ENCODE measurements at places on chromosomes 13 and 19. TPM values are rescaled to one million over a fixed set of nuclear protein-coding genes. Genes with fewer than 3 reads are reported as not detected.
A peak's percentile ranks its signal among the peaks of the same experiment; 100 is the strongest.

DNA sequence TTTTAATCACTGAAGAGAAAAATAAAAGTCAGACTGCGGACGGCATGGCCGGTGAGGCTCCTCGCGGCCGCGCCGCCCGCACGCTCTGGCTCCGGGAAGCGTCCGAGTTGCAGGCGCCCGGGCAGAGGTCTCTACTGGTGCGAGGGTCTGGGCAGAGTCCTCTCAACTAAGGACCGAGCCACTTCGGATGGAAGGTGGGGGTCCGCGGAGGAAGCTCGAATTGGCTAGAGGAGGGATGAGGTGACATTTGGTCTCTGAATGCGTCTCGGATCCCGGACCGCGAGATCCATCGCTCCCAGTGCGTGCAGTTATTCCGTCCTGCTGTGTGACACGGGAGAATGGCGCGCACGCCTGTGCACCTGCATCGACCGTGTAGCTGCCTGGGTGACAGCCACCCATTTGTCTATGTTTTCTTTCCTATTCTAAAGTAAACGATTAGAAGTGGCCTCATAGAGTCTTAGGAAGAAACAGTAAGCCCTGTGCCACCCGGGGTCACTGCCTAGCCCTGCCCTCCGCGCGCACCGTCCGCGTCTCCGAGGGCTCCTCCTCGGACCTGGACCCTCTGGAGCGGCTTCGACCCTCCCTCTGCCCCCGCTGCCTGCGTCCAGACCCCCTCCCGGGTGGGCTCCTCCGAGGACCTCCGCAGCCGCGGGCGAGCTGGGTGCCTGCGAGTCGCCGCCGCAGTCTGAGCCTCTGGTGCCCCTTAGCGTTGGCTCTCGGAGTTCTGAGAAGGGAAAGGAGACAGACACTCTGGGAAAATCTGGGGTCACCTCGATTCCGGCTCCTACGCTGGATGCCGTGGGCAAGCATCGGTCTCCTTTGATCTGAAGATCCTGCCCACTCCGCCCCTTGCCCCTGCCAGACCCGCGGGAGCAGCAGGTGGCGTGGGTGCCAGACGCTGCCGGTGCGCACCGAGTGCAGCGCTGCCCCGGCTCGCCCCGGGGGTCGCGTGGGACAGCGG lies 347.4 kb downstream of the LIG4 start:
- no peak overlapping the region for H3K27ac ChIP-seq
- no peak overlapping the region for H3K4me3 ChIP-seq
- no peaks in the 10 kb centered on the region for H3K36me3 ChIP-seq
- no peak for DNase-seq

GRCh38 chr13:105465251-105465650 lies 1070.2 kb downstream of the EFNB2 start:
- H3K36me3 ChIP-seq = no peaks in the 10 kb centered on the region
- H3K27ac ChIP-seq = no peak overlapping the region
- no peaks in the 10 kb centered on the region for H3K27me3 ChIP-seq
- no peak overlapping the region for H3K4me3 ChIP-seq
- DNase-seq = no peak

- no peaks in the 10 kb centered on the region for H3K27me3 ChIP-seq
- no peak for DNase-seq
- no peak overlapping the region for H3K4me3 ChIP-seq
- peaks cover 20% of the 10 kb centered on the region for H3K4me1 ChIP-seq
These were observed 11.2 kb upstream of the ZNF358 start for GRCh38 chr19:7504684-7505083.

DNA sequence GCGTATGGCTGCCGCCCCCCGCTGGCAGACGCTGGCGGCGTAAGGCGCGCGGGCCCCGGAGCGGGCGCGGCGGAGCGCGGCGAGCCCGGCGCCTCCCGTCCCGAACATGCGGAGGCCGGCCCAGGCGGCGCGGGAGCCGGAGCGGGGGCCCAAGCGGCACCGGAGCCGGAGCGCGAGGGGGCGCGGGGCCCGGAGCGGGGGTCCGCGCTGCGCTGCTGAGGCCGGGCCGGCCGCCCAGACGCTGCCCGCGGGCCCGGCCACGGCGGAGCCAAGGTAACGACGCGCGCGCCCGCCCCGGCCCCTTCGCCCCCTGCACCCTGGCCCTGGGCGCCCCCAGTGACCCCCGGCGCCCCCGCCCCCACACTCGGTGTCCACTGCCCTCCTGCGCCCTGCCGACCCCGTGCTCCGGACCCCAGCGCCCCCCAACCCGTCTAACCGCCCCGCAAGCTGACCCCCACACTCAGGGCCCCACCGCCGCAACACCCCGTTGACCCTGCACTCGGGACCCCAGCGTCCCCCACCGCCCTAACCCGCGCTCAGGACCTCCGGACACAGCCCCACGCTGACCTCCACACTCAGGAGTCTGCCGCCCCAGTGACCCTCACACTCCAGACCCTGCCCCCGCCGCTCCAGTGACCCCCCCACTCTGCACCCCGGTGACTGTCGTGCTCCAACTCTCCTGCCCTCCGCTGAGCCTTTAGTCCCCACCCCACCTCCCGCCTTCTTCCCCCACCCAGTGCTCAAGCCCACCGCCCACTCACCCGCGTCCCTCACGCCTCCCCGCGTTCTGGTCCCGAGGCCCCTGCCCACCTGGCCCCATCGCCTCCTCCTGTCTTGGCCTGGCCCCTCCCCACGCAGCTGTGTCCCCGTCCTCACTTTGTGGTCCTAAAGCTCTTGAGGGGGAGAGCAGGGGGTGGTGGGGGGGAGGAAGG lies at the start of gene CSNK1G2:
CSNK1G2 (plus strand) TSS at position 27 of the 932 bp plus-strand sequence. CDS start 28,601 bp downstream, outside the sequence.
- peak; percentile 21 for DNase-seq
- peak within 1 kb of the TSS; percentile 68 for H3K4me3 ChIP-seq
- no peaks in the 10 kb centered on the region for H3K27me3 ChIP-seq
- H3K27ac ChIP-seq = peak within 1 kb of the TSS; percentile 76

DNA sequence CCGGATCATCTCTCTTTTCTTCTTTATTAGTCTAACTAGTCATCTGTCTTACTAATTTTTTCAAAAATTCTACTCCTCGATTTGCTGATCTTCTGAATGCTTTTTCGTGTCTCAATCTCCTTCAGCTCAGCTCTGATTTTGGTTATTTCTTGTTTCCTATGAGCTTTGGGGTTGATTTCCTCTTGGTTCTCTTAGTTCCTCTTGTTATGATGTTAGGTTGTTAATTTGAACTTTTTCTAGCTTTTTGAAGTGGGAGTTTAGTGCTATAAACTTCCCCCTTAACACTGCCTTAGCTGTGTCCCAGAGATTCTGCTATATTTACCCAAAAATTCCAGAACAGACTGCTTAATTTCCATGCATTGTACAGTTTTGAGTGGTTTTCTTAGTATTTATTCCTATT lies 3.4 kb downstream of the FCAR start:
- no peak overlapping the region for H3K4me3 ChIP-seq
- H3K27ac ChIP-seq = no peak overlapping the region
- no peaks in the 10 kb centered on the region for H3K27me3 ChIP-seq

GRCh38 chr13:44302940-44303575 lies 70.6 kb upstream of the SERP2 start:
- H3K4me1 ChIP-seq = peaks cover 51% of the 10 kb centered on the region
- H3K36me3 ChIP-seq = no peaks in the 10 kb centered on the region
- H3K4me3 ChIP-seq = no peak overlapping the region
- no peaks in the 10 kb centered on the region for H3K27me3 ChIP-seq

DNA sequence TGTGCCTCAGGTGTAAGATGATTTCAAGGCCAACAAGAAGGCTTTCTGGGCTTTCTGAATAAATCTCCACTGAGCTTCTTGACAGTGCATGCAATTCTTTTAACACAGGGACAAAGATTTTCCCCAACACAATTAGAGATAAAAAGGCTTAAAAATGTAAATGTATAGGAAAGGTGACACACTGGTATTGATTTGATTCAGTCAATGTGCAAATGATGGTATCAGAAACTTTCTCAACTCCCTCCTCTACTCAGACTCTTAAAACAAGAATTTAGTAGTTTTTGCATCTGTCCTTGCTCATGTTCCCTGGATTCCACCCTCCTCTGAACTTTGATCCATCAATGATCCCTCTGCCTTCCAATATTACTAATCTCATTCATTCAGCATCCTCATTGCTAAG lies 111.6 kb upstream of the FNDC3A start:
- H3K4me3 ChIP-seq = no peak overlapping the region
- no peaks in the 10 kb centered on the region for H3K27me3 ChIP-seq
- H3K36me3 ChIP-seq = no peaks in the 10 kb centered on the region
- no peaks in the 10 kb centered on the region for H3K4me1 ChIP-seq
- no peak for DNase-seq

DNA sequence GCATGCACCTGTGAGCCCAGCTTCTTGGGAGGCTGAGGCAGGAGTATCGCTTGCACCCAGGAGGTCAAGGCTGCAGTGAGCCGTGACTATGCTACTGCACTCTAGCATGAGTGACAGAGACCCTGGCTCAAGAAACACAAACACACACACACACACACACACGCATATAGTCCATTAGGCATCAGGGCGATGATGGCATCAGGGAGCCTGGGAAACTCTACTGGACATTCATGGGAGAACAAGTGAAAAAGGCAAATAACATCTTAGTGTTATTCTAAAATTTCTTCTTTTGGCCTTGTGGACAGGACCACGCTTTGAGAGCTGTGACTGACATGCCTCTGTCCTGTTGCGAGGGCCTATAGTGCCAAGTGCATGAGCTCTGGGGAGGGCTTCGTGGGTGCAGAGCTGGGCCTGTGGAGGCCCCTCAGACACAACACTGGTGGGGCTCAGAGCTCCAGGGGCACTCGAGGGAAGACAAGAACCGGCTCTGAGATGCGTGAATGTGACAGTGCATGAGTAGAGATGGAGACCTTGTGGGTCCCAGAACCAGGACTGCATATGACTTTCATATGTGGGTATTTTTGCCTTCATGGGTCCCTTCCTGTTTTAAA lies 8.0 kb upstream of the USF2 start:
- H3K4me3 ChIP-seq = no peak overlapping the region
- H3K27me3 ChIP-seq = no peaks in the 10 kb centered on the region
- no peak overlapping the region for H3K27ac ChIP-seq
- H3K4me1 ChIP-seq = peaks cover 27% of the 10 kb centered on the region
- DNase-seq = no peak
- H3K36me3 ChIP-seq = no peaks in the 10 kb centered on the region

DNA sequence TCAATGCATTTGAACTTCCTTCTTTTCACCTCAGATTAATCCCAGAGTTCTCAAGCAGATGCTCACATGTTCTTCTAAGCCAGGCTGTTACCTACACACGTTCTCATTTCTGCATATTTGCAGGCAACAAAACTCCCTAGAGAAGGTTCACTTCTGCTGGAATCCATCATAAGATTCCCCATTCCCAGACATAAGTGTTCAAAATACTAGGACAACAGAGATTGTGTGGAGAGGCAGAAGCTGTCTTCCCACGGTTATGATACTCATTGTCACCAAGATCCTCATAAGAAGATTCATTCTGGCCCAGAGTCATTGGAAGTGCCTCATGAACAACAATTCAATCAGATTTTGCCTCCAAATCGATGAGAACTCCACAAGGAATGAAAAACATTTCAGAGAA lies 931.6 kb upstream of the MIR17HG start:
- no peaks in the 10 kb centered on the region for H3K27me3 ChIP-seq
- H3K27ac ChIP-seq = peak overlapping the region; percentile 56
- DNase-seq = no peak
- H3K4me1 ChIP-seq = peaks cover 19% of the 10 kb centered on the region

DNA sequence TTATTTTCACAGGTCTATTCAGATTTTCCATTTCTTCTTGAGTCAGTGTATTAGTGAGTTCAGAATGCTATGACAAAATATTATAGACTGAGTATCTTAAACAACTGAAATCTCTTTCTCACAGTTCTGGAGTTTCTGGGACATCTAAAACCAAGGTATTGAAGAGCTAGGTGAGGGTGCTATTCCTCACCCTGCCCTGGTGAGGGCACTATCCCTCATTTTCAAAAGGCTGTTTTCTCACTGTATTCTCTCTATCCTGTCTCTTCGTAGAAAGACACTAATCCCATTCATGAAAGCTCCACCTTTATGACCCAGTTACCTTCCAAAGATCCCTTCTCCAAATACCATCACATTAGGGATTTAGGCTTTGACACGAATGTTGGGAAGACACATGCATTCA lies 1617.1 kb downstream of the PCDH9 start:
- no peaks in the 10 kb centered on the region for H3K36me3 ChIP-seq
- no peaks in the 10 kb centered on the region for H3K27me3 ChIP-seq
- no peak overlapping the region for H3K27ac ChIP-seq

DNA sequence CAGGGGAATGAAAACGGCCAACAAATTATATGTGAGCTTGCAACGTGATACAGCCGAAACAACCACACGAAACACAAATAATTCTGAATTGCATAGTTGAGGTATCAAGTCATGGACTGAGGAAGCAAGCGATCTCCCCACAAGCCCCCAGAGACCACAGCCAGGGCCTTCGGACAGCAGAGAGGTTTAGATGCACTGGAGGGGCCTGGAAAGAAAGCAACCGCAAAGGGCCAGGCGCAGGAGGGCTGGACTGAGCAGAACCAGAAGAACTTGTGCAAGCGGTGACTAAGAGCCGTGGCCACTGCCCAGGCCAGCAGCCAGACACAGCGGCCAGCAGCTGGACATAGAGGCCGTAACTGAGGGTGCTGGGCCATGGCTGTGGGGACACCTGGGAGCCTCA lies 131.4 kb downstream of the TNFRSF19 start:
- no peak overlapping the region for H3K4me3 ChIP-seq
- no peak overlapping the region for H3K27ac ChIP-seq
- no peaks in the 10 kb centered on the region for H3K36me3 ChIP-seq
- H3K27me3 ChIP-seq = no peaks in the 10 kb centered on the region

DNA sequence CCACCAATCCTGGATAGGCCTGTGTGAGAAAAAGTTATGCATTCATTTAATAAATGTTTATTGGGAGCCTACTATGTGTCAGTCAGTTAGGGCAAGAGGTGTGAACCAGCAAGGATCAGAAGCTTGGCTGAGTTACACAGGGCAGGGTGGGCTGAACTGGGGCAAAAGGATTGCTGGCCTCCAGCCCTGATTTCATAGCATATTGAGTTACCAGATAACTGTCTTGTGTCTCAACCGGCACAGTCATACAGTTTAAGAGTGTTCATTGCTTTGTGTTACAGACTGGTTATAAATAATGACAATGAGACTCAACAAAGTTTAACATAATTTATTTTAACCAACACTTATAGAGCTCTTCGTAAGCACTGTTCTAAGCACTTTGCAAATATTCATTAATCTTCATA lies 253.8 kb downstream of the DLEU7 start:
- H3K27me3 ChIP-seq = no peaks in the 10 kb centered on the region
- no peaks in the 10 kb centered on the region for H3K4me1 ChIP-seq
- no peak for DNase-seq
- H3K27ac ChIP-seq = no peak overlapping the region
- H3K4me3 ChIP-seq = no peak overlapping the region

- no peak overlapping the region for H3K27ac ChIP-seq
- H3K27me3 ChIP-seq = no peaks in the 10 kb centered on the region
- DNase-seq = no peak
- no peaks in the 10 kb centered on the region for H3K36me3 ChIP-seq
- H3K4me1 ChIP-seq = peaks cover 10% of the 10 kb centered on the region
These were observed 598.0 kb downstream of the EFNB2 start for GRCh38 chr13:105937451-105937850.

POLRMT gene
- total RNA-seq = 39.7 TPM

SIGLEC8 gene
- 0.45 TPM for total RNA-seq

OXGR1 gene
- total RNA-seq = 1.2 TPM

APOC1 gene
- total RNA-seq = 113 TPM

METTL21C gene
- not detected for total RNA-seq
